ENCODE measurements at places on chromosomes 3 and 15.

DNA sequence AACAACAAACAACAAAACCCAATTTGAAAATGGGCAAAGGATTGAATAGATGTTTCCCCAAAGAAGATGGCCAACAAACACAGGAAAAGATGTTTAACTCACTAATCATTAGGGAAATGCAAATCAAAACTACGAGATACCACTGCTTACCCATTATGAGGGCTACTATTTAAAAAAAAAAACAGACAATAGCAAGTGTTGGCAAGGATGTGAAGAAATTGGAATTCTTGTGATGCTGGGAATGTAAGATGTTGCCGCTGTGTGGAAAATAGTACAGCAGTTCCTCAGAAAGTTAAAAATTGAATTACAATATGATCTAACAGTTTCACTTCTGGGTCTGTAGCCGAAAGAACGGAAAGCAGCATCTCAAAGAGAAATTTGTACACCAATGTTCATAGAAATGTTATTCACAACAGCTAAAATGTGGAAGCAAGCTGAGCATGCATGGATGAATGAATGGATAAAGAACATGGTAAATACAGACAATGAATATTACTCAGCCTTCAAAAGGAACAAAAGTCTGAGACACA is 121.9 kb downstream of the CHSY1 start:
- no peak for DNase-seq

GRCh38 chr15:101359365-101359947 is 64.4 kb upstream of the SNRPA1 start:
- no peak for DNase-seq

DNA sequence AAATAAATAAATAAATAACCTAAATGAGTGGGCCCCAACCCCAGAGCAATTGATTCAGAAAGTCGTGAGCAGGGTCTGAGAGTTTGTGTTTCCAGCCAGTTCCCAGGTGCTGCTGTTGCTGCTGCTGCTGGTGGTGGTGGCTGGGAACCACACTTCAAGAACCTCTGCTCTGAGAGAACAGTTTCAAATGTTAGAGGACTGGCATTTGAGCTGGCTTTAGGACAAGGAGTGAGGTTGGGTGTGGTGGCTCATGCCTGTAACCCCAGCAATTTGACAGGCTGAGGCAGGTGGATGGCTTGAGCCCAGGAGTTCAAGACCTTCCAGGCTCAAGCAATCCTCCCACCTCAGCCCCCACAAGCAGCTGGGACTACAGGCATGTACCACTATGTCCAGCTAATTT is 123.1 kb upstream of the UBE2E1 start:
- DNase-seq = no peak

DNA sequence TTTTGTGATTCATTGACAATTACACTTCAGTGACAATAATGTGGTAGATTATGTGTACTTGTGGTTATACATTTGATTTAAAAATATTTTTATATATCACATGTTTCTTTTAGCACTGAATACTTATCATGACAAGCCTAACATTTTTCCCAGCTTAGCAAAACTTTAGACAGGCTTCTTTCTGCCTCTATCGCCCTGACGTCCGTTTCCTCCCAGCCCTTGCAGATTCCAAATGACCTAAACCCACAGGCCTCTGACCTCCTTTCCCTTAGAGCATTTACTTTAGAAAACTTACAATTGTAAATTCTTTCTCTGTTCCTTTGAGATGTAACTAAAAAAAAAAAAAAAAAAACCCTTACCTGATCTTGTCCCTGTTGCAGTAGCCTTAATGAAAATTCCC is 326.1 kb downstream of the UNC13C start:
- no peak for DNase-seq

DNA sequence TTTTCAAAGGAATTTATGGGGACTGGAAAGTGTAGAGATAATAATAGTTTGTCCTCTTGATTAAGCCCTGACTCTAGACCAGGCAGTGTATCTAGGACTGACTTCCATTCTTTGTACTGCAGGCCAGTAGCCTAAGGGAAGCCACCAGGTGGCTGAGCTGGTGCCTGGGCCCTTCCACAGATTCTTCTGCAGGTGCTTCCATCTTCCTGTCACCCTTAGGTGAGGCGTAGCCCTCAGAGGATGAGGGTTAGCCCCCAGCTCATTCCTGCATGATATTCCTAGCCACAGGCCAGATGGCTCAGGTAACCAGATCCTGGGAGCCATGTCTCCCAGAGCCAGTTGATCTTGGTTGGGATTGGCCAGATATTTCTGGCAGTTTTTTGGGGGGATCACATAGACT is 169.0 kb upstream of the IL12A start:
- DNase-seq = no peak

- DNase-seq = no peak
Observed at GRCh38 chr3:100150473-100150872, 36.2 kb upstream of the FILIP1L start.

DNA sequence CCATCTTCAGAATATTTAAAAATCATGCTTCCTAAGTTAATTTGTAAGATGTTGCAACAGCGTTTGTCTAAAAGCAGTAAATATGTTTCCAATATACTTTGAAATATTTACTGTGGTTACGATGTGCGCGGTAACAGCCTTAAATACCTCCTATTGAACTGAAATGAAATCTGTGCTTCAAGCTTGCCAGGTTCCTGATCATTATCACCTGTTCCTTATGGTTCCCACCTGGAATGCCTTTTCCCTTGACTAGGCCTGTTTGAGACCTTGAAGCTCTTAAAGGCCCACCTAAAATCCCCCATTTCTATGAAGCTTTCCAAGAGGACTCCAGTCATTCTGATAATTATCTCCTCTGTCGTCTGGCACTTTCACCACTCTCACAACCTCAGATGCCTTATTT is 146.7 kb downstream of the NAALADL2 start:
- DNase-seq = no peak

DNA sequence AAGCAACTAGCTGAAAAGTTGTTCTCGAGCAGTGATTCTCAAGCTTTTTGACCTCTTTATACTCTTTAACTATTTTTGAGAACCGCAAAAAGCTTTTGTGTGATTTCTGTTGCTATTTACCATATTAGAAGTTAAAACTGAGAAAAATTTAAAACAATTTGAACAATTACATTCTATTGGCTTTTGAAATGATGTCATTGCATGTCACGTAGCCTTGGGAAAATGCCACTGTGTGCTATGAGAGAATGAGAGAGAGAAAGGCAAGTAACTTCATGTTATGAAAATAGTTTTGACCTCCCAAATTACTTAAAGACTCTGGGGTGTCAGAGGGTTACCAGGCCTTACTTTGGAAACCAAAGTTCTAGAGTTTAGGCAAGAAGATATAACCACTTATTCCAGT is 8.0 kb downstream of the USP13 start:
- DNase-seq = no peak

DNA sequence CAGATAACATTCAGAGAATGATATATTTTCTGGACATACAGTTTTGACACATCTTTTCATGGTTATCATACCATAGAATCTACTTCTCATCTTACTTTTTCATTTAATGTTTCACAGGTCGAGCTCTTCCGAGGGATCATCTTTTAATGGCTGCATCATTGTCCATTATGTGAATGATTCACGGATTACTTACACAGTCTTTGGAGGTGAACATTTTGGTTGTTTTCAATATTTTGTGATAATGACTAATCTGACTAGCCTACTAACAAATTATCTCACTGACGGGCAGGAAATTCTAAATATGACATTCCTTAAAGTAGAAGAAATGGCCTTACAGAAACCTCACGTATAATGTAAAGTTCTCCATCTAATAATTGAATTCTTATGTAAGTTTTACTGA is 209.1 kb upstream of the STRIT1 start:
- DNase-seq = no peak

GRCh38 chr15:96072821-96073220 is 257.7 kb upstream of the NR2F2 start:
- no peak for DNase-seq

- DNase-seq = no peak
Observed at GRCh38 chr15:25947323-25948314, 84.5 kb upstream of the ATP10A start.

GRCh38 chr3:169965562-169966427 is 812 bp upstream of the SEC62 start:
- DNase-seq = no peak

- no peak for DNase-seq
Observed at GRCh38 chr3:55669133-55669532, 182.0 kb upstream of the WNT5A start.

DNA sequence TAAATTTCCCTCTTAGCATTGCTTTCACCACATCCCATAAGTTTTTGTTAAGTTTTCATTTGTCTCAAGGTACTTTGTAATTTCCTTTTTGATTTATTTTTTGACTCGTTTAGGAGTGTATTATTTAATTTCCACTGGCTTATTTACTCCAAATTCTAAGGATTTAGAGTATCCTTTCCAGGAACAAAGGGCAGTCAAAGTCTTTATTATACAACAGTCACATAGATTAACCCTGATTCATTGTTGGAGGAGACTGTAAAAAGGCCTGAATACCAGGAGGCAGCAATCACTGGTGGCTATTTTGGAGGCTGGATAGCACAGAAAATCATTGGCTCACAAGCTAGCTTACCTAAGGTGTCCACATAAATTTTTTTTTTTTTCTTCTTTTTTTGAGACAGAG is 39.9 kb downstream of the OIP5 start:
- no peak for DNase-seq

GRCh38 chr3:190497811-190498210 is 16.1 kb upstream of the IL1RAP start:
- DNase-seq = no peak

GRCh38 chr3:114675104-114675503 is 381.3 kb downstream of the TIGIT start:
- no peak for DNase-seq

DNA sequence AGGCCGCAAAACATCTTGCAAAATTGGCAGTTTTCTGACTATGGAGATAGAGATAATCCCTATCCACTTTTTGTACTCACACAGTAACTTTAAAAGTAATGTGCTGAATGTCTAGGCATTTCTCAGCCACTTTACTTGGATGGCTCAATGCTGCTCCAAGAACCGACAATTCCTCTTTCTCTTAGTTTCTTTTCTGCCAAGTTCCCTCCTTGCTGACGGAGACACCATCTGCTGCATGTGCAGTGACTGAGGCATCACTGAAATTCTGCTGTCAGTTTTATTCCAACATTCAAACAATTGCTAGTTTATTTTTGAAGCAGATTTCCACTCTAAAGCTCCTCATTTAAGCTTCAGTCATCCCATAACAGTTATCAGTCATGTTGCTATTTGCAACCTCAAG is 116.0 kb upstream of the RBMS3 start:
- DNase-seq = no peak

DNA sequence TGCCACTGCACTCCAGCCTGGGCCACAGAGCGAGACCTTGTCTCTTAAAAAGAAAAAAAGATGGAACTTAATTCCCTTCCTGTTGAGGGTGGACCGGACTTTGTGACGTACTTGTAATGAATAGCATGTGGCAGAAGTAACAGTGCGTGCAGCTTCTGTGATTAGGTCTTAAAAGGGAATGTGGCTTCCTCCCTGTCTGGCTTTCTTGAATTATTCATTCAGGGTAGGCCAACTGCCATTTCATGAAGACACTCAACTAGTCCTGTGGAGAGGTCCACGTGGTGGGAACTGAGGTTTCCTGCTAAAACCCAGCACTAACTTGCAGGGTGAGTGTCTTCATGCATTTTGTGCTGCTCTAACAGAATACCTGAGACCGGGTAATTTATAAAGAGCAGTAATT is 98.9 kb upstream of the PIAS1 start:
- DNase-seq = peak; percentile 8

DNA sequence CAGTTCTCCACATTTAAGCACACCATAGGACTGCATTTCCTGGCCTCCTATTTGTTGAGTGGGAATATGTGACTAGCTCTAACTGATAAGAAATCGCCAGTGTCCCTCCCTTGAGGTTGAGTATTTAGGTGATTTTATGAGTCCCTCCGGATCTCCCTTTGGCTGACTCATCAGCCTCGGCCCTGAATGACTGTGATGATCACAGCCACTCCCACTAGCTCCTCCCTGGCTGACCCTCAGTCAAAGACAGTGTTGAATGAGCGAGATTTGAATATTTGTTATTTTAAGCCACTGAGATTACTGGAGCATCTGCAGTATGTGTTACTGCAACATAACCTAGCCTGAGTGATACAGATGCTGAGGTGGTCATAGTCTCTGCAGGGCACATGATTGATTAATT is 515.3 kb downstream of the EPHB1 start:
- DNase-seq = no peak

DNA sequence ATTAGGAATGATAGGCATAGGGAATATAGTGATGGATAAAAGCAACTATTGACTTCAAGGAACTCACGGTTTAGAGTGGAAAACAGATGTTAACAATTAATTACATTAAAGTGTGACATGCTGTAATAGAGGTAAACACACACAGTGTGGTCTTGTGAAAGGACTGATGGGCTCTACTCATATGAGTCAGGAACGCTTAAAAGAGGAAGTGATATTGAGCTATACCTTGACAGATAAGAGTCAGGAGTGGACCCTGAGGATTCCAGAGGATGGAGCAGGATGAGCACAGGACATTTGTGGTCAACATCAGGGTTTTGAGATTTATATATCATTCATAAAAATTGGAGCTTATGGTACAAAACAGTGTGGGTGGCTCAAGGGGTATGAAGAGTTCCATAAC is 11.0 kb downstream of the EXOG start:
- no peak for DNase-seq

DNA sequence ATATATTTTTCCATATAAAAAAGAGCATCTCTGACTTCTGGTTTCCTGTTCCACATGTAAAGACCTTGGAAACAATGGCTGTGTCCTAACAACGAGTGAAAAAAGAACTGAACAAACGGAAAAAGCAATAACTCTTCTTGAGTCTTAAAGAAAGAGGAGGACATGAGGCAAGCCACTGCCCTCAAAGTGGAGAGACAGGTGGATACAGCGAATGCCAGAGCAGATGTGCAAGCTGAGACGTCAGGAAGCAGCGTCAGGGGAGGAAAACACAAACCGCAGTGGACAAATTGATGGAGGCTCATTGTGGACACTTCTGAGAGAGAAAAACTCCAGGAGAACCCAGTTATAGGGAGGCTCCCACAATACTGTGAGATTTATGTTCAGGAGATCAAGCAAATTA is 208.0 kb upstream of the MME start:
- no peak for DNase-seq

DNA sequence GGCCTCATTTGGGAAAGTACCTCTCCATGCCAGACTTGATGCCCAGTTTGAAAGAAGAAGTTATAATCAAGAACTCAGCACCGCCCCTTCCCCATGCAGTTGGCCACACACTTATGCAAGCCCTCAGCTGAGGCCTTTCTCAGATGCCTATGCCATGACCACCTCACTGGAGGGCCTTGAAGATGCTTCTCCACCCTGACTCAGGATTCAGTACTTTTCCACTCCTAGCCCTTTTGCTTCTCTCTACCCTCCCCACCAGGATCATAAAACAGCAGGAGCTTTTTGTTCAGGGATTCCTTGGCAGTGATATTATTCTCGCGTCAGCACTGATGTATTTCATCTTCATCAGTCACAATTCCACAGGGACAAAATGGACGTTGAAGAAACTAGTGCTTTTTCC is 313.5 kb downstream of the PYDC2 start:
- DNase-seq = no peak
